ENCODE measurements at places on chromosomes 13 and 19.

DNA sequence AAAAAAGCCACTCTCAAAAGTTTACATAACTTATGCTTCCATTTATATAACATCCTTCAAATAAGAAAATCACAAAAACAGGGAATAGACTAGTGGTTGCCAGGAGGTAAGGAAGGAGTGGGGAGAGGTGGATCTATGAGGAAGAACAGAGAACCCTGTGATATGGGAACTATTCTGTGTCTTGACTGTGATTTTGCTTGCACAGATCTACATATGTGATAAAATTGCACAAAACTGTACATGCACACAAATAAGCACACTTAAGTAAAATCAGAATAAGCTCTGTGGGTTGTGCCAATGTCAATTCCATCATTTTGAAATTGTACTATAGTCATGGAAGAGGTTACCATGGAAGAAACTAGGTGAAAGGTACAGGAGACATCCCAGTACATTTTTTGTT lies 121.6 kb upstream of the SGCG start:
- no peak for DNase-seq

- DNase-seq: no peak
Observed at GRCh38 chr13:29021717-29022116, 201.6 kb downstream of the MTUS2 start.

DNA sequence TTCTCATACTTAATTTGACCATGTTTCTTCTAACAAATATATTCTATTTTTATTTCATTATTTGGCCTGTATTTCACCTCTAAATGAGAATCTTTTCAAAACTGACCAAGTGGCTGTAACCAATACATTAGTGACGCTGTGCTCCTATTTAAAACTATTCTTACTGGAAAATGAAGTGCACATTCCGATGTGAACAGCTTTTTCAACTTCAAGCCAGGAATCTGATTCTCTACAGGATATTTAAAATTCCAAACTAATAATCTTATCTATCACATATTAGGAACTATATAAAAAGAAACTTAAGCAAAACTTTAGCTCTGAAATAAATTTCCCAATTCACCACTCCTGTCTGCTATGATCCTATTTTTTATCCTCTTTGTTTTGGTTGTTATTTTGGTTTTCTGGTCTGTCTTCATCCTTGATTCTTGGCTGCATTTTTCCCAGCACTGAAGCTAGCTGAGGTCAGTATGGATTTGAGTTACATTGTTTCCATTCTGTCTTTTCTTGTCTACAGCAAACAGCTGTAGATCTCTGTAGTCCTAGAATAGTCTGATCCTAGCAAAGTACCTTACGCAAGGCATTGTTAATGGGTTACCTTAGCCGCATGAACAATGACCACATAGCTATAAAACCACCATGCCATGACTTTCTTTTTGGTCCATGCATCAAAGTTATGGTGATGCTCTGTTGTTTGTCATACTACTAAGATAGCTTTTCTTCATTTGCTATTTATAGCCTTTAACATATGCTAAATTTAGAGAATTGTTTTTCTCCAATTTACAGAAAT lies 748.6 kb upstream of the SPRY2 start:
- no peak for DNase-seq

DNA sequence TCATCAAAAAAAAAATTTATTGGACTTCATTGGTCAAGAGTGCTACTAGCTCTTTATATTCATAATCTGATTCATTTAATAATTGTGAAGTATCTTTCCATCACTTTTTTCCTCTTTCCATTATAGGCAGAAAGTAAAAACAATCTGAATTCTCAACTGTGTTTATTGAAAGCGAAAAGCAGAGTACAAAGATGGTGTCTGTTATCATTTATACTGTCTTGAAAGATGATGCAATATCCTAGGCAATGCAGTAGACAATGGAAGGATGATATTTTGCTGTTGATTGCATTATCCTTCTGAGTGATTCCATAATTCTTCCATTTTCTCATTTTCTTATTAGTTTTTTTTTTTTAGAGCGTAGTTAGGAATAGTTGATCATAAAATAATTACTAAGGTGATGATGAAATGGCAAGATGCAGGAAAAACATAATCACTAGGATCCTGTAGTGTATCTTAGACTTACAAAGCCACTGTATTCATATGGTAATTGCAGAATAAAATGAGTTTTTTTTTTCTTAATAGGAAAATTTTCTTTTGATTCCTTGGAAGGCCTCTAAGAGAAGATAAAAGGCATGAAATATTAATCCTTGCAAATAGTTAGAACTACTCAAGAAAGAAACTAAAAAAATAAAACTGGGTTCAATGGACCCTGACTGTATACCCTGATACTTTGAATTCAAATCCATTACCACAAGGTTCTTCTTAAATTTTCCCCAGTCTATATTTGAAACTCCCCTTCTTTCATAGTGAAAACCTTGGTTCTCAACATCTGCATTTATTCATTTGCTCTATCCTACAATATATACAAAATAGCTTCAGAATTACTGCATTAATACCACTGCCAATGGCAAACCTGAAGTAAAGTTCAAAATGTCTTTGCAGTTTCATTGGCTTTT lies 11.6 kb downstream of the URI1 start:
- no peak for DNase-seq

DNA sequence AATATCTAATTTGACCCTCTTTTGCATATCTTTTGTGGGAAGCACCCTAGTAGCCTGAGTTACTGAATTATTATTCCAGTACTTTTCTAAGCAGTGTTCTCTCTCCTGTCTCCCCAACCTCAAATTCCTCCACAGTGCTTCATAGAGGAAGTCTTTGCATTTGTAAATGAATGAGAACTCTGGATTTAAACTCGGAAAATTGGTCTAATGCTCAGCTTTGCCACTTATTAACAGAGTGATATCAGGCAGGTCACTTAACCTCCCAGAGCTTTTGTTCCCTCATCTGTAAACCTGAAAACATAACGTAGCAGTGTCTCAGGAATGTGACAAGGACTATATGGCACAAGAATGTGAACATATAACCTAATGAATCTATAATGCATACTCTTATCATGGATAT lies 26.2 kb downstream of the FREM2 start:
- DNase-seq: no peak

- no peak for DNase-seq
Observed at GRCh38 chr13:33743438-33744368, 74.2 kb upstream of the RFC3 start.

DNA sequence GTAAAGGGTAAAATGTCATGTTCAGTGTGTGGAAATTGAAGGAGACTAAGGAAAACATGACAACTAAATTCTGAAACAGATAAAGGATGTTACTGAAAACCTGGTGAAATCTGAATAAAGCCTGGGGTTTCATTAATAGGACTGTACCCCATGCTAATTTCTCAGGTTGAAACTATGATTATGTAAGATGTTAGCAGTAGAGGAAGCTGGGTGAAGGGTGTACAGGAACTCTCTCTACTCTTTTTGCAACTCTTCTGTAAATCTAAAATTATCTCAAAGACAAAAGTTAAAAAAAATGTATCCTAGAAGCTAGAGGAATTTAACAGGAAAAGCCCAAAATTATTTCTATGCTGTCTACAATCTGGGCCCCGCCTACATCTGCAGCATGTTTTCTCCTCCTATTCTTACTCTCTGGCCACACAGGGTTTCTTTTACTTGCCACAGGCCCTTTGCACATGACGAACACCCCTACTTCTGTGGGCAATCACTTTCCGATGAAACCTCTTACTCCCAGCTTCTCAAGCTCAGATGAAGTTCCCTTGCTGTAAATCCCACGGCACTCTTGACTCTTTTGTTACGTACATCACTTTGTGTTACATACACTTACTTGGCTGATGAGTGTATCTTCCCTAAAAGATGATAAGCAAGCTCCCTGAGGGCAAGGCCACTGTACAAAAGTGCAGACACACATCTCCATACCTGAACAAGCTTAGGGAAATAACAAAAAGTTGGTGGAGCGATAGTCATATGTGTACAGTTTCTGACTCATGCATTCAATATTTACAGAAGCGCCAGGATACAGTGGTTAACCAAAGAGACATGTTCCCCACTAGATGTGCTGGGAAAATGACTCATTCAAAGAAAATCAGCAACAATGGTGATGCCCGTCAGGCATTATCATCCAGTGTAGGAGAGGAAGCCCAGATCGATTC lies 32.6 kb downstream of the RUBCNL start:
- DNase-seq: peak; percentile 79

GRCh38 chr13:40666933-40667621 lies 636 bp upstream of the FOXO1 start:
- DNase-seq: no peak

DNA sequence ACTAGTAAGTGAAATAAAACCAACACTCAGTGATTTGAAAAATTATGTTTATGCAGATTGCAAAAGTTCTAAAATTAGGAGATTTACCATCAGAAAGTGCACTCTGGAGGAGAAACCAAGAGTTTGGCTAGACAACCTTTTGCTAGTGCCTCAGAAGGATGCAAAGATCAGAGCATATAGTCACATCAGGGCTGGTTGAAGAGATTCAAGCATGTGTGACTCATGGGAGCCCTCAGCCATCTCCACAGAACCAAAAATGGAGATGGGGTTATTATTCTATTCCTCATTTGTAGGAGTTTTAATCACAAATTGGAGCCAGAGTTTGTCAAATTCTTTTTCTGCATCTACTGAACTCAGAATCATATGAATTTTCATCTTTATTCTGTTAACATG lies 32.9 kb upstream of the OXGR1 start:
- no peak for DNase-seq

GRCh38 chr13:70967564-70967963 lies 859.3 kb upstream of the KLHL1 start:
- no peak for DNase-seq

DNA sequence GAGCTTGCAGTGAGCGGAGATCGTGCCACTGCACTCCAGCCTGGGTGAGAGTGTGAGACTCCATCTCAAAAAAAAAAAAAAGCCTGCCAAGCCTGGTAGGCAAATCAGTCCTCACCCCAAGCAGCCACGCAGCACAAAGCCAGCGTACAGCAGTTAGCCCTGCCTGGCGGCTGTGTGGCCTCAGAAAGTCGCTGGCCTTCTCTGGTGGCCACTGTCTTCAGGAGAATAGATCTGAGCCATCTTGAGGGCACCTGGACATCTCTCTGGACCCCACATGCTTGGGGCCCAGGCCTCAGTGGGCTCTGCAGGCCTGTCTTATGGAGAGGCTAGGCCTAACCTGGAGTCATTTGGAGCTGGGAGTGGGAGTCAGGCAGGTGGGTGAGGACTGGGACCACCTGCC lies 23.0 kb downstream of the PIAS4 start:
- no peak for DNase-seq

GRCh38 chr13:112846411-112847115 lies 122.5 kb upstream of the MCF2L start:
- no peak for DNase-seq

GRCh38 chr13:102642475-102642874 lies 45.7 kb downstream of the TPP2 start:
- DNase-seq: no peak

DNA sequence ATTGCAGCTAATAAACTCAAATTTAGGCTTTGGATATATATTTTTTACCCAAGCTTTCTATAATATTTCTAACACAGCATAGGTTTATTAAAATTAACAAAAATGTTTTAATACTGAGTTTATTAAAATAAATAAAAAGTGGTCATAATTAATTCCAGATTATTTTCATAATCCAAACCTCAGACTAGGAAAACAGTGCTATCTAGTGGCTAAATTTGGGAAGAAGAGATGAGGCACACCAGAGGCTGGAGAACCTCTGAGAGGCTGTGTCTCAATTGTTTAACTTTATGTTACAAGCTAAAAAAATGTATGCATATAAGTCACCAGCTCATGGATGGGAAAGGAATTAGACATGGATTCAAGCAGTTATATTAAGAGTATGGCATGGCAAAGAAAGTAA lies 392.5 kb downstream of the DIAPH3 start:
- no peak for DNase-seq

Measured in keratinocyte (primary cell).